A172 (cell line): ENCODE measurements at places on chromosomes 1 and 21.

DNA sequence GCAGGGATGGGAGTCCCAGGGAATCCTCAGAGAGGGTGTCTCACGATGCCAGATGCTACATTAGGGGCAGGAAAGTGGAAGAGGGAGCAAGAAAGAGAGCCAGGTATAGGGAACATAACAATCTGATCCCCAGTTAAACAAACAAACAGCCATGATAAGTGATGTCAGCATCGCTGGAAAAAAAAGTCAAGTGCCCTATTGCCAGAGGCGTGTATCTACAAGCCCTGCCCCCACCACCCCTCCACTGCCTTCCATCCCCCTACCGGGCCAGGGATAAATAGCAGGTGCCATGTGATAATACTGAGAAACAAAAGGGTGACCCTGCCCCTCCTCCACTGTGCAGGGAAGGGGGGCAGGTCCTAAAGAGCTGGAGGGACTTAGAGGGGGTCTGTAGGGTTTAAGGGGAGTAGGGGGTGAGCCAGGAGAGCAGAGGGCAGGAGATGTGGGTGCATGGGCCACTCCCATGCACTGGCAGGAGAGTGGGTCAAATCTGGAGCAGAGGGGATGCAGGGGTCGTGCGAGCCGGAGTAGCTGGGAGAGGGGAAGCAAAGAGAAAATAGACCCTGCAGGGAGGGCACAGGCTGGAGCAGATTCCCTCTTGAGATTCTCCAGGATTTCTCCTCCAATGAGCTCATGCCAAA lies 3.4 kb downstream of the SLC26A9 start:
- no peak for DNase-seq

DNA sequence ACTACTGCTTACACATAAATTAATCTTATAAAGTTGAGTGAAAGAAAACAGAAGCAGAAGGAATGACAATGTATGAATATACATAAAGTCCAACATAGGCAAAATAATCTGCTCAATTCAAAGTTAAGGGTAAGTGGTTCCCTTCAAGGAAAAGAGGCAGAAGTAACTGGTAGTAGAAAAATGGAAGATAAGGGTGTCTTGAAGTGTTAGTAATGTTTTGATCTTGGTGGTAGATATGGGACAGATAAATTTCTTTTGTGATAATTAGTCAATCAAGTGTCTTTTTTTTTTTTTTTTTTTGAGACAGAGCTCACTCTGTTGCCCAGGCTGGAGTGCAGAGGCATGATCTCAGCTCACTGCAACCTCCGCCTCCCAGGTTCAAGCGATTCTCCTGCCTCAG lies 12.7 kb downstream of the USP48 start:
- no peak for DNase-seq

GRCh38 chr1:152050886-152051675 lies 14.3 kb upstream of the S100A11 start:
- no peak for DNase-seq

GRCh38 chr1:11207898-11208611 lies 18.9 kb downstream of the ANGPTL7 start:
- no peak for DNase-seq

DNA sequence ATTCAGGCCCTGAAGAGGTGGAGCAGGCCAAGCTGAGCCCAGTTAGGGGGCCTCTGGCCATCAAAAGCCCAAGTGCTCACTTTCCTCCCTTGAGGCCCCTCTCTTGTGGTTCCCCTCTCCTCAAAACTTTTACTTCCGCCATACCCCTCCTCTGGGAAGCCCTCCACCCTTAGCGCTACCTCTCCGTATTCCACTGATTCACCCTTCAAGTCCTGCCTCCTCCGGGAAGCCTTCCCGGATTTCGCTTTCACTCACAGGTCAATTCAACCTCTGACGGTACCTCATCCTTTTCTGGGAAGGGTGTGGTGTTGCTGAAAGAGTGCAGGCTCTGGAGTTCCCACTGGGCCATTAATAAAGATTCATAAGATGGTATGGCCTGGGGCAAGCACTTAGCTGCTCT lies 19.1 kb downstream of the SPOCD1 start:
- DNase-seq = no peak

- no peak for DNase-seq
Measured at GRCh38 chr1:67336157-67336556, 28.5 kb downstream of the IL12RB2 start.

- no peak for DNase-seq
Measured at GRCh38 chr1:18637511-18637960, 6.9 kb downstream of the PAX7 start.

DNA sequence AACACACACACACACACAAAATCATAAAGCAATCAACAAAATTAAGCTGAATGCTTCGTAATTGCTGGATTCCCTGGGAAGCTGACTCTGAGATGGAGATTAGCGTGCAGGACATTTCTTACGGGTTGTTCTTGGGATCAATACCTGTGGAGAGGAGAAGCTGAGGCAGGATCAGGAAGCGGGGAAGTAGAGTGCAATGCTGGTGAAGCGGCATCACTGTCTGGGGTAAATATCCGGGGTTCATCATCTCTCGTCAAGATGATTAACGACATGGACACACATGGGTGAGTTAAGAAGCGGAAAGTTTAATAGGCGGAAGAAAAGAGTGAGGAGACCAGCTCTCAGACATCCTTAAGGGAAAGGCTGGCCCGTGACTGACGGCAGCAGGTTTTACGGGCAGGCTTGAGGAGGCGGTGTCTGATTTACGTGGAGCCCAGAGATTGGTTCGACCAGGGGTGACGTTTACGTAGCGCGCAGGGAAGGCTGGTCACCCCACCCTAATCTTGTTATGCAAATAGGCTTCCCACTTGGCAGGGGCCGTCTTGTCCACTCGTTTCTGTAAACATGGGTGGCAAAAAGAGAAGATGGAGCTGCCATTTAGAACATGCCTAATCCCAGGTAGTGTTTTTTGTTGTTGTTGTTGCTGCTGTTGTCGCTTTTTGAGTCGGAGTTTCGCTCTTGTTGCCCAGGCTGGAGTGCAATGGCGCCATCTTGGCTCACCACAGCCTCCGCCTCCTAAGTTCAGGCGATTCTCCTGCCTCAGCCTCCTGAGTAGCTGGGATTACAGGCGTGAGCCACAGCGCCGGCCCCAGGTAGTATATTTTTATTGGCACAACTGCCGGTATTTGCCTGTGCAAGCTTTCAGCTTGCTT lies 135.6 kb upstream of the KCNJ15 start:
- no peak for DNase-seq

GRCh38 chr1:244846653-244847052 lies 11.2 kb downstream of the COX20 start:
- DNase-seq = no peak

GRCh38 chr1:39044762-39045161 lies 18.6 kb downstream of the NDUFS5 start:
- DNase-seq = no peak

DNA sequence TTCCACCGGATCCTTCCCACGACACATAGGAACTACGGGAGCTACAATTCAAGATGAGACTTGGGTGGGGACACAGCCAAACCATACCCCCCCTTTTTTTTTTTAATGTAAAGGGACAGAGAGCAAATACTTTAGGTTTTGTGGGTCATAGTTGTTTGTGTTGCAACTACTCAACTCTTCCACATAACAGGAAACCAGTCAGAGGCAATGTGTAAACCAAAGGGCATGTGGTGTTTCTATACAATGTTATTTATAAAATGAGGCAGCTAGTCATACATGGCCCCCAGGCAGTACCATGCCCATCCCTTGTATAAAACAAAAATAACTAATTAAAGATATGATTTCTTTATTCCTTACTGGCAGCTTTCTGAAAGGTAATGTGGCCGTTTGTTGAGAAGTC lies 845.4 kb upstream of the ADAMTS5 start:
- no peak for DNase-seq

- no peak for DNase-seq
Measured at GRCh38 chr1:154342836-154343472, 17.6 kb downstream of the ATP8B2 start.

- no peak for DNase-seq
Measured at GRCh38 chr1:98906809-98907208, 97.9 kb downstream of the PLPPR5 start.

- DNase-seq = no peak
Measured at GRCh38 chr1:11342621-11343032, 69.6 kb downstream of the UBIAD1 start.

GRCh38 chr1:109252893-109253802 lies 3.8 kb downstream of the CELSR2 start:
- DNase-seq = peak; percentile 42

DNA sequence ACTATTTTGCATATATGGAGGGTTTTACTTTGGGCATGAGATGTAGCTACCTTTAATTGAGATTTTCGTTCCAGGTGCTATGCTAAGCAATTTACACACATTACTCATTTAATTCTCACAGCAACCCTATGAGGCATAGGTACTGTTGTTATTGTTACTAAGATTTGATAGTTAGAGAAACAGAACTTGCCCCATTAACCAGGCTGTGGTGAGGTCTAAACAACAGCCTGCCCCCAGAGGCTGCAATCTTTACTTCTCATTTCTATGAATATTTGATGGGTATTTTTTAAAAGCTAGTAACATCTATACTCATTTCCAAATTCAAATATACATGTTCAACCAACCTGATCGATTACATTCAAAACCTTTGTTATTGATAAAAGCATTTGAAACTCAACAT lies 155.6 kb downstream of the GALNT2 start:
- DNase-seq = no peak

DNA sequence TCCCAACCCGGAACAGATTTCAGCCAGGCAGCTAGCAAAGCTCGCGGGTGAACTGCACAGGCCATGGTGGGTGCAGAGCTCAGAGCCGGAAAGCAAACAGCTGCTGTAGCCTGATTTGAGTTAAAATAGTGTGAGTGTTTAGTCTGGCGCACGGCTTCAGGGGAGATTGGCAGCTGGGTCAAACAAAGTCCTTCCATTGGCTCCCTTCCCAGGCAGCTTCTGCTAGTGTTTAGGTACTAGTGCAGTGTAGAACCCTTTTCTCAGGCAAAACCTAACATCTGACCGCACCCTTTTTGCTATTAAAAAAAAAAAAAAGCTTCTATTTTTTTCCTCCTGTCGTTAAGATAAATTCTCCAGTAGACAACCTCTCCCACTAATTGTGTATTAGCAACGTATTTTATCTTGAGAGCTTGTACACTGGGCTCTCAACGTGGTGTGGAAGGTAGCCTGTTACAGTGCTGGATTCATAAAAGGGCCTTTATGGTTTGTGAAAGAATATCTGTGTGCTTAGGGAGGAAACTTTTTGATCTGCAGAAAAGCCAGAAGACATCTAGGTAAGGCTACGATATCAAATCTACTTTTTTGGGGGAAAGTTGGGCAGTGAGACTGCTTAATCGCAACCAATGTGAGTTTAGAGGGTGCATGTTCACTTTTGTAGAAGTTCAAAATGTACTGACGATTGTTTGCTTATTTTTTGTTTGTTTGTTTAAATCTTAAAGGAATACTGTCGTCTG lies 689.6 kb downstream of the USP25 start:
- peak; percentile 83 for DNase-seq

GRCh38 chr1:216739793-216740192 lies 16.6 kb upstream of the ESRRG start:
- DNase-seq = no peak

DNA sequence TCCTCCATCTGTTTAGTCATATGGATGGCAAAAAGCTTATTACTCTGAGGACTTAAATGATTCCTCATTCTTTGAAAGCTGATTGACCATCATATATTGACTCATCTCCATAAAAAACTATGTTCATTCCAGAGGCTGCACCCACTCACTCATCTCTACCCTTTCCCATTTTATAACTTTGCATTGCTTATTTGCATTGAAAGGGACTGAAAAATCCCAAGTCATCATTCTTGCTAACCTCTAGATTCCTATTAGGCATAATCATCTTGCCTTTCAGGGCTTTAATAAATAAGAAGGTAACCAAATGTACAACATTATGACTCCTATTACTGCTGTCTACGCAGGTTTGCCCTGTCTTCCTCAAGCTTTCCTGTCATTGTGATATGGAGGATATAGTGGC lies 1180.3 kb upstream of the B3GALT2 start:
- DNase-seq = no peak

- DNase-seq = peak; percentile 17
Measured at GRCh38 chr1:183993132-183993531, 44.4 kb downstream of the COLGALT2 start.

GRCh38 chr21:42986125-42986783 lies 11.9 kb downstream of the PKNOX1 start:
- no peak for DNase-seq

GRCh38 chr1:170790175-170790574 lies 126.2 kb downstream of the PRRX1 start:
- DNase-seq = no peak

DNA sequence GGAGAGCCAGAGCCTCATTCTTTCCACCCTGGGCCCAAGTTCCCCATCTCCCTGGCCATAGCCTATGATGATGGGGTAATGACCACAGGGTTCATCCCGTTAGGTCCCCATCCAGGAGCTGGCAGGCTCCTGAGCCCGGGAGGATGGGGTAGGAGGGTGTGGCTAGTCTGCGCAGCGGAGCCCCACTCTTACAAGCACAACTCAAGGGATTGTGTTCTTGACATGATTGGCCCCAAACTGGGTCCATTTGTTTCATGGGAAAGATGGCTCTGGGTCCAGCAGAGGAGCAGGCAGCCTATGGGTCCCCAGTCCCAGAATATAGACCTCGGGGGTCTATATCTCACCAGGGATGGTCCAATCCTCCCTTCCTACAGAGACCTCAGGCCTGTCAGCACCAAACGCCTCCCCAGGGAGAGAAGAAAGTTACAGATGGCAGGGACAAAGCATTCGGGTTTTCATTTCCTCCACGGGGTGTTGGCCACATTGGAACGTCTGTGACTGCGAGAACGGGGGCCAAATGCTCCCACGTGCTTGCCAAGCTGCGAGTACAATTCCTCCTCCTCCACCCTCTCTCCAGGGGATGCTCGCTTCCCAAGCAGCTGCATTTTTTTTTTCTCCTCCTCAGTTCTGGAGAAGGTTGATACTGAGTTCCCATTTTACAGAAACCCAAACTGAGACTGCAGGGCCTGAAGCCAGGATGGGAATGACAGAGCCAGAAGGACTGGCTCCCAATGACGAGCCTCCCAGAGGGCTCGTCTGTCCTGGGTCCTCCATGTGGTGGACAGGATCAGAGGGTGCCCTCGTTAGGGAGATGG lies 71.0 kb downstream of the DHRS3 start:
- no peak for DNase-seq

DNA sequence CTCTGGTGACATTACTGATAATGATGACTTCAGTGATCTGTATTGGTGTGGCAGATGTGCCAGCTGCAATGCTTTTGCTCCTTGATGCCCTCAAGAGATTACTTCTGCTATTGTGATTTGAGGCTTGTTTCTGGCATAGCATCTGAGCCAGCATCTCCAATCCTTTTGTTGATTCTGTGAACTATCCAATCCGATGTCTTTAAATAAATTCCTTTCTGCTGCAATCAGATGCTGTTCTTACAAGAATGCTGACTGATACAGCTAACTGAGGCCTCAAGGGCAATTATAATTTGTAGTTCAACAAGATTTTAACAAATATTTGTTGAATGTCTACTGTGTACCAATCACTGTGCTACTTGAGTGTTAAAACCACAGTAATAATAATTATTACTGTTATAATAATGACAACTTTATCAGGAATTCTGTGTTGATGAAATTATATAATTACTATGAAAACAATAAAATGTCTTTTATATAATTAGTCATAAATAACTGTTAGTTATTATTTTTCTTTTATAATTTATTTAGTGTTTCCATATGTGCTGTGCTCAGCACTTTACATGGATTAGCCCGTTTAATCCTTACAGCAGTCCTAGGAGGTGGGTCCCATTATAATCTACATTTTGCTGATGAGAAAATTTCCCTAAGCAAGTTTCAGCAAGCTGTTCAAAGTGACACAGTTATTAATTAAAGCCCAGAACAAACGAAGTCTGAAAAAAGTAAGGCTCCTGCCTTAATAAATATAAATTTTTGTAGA lies 308.2 kb downstream of the BRINP3 start:
- DNase-seq = peak; percentile 64
